ENCODE measurements at places on chromosomes 3 and 15. TPM values are rescaled to one million over a fixed set of nuclear protein-coding genes. Genes with fewer than 3 reads are reported as not detected.

GRCh38 chr15:23566071-23566554 lies 639 bp downstream of the MKRN3 start:
- DNase-seq: no peak

GRCh38 chr3:42683875-42684598 lies 1.3 kb upstream of the KLHL40 start:
- no peak for DNase-seq

DNA sequence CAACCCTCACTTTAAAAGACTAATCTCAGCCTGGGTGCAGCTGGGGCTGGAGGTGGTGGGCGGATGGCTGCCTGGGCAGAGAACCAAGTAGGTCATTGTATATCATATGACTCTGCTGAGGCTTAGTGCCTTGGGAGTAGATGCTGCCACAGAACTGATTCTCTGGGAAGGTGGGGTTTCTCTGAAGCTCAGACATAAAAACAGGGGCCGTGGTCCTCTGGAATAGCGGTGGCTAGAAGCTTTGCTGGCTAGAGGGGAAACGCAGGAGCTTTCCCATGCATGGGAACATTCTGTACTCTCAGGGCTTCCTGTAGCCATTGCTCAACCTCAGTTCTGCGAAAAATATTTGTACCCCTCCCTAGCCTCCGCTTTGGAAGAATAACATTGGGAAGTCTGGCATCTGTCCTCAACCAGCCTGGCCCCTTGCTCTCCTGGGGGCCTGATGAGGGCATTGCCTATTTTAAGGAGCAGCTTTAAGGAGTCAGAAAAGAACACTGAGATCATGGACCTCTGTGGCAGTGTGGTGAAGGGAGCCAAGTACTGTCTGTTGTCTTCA lies 14.7 kb downstream of the TIMP4 start:
- no peak for DNase-seq

Gene SYNPR
- polyA plus RNA-seq: 0.12 TPM

DNA sequence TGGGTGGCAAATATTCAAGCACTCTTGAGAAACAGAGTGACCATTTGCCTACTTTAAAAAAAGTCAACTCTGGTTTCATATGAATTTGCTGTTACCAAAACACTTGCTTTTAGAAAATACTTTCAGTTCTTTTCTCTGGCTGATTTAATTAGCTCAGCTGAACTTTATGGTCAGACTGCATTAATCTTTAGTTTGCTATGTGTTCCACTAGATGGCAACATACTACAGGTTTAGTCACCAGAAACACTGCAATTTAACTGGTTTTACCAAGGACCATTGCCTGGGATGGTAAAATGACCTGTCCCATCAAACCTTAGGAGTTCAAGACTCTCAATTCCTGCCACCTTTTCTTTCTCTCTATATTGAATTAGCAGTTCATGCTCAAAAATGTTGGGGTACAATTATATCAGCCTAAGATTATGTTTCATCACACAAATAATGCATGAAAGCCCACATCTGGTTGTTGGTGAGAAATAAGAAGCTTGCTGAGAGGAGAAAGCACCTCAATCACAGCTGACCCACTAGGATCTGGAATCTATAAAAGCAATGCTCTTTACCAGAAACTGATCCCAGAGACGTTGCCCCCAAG lies 14.2 kb downstream of the EIF4E3 start:
- DNase-seq: no peak

GRCh38 chr3:54720604-54721003 lies 207.3 kb downstream of the LRTM1 start:
- DNase-seq: no peak

- no peak for DNase-seq
Observed at GRCh38 chr15:50893976-50894375, 14.5 kb upstream of the AP4E1 start.

- no peak for DNase-seq
Observed at GRCh38 chr3:42019144-42019952, 57.4 kb upstream of the ULK4 start.

DNA sequence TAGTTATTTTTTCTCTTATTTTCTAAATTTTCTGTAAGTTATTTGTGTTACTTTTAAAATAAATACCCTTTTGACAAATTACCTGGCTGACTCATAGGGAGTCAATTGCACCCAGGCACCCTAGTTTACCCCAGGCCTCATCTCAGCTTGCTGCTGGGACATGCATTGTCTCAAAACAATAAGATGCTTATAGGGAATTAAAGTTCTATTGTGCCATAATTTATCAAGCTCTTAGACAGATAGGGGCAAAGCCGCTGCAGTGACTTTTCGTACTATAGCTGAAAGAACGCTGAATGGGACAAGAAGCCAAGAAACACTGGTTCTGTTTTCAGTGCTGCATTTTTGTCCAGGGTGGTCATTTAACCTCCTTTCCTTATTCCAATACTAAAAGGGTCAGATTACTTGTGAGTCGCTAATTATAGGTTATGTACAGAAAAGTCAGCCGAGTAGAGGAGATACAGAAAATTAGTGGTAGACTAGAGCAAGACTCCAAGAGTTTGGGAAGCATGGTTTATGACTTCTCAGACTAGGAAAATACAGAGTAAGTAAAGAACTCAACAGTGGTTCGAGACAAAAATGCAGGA lies 50.3 kb downstream of the EXD1 start:
- no peak for DNase-seq

DNA sequence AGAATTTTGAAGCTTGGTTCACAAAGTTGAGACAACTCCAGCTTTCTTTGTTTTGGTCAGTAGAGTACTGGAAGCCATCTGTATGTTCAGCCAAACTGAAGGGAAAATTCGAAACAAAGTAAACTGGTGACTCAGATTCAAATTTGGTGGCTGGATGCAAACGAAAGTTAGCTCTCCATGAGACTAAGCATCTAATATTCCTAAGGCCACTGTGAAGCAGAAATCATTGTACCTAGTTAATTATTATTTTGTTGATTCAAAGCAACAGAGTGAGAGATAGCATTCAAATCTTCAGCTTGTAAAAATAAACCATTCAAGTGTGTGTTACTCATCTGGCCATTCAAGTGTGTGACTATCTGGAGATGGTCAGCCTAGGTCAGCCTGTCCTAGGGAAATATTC lies 42.1 kb downstream of the NR2F2 start:
- DNase-seq: no peak

GRCh38 chr3:175512700-175513099 lies 653.6 kb downstream of the NAALADL2 start:
- DNase-seq: no peak

- DNase-seq: no peak
Observed at GRCh38 chr3:45871780-45872179, 14.6 kb upstream of the CCR9 start.

- no peak for DNase-seq
Observed at GRCh38 chr15:78879517-78880241, 7.0 kb downstream of the MORF4L1 start.

DNA sequence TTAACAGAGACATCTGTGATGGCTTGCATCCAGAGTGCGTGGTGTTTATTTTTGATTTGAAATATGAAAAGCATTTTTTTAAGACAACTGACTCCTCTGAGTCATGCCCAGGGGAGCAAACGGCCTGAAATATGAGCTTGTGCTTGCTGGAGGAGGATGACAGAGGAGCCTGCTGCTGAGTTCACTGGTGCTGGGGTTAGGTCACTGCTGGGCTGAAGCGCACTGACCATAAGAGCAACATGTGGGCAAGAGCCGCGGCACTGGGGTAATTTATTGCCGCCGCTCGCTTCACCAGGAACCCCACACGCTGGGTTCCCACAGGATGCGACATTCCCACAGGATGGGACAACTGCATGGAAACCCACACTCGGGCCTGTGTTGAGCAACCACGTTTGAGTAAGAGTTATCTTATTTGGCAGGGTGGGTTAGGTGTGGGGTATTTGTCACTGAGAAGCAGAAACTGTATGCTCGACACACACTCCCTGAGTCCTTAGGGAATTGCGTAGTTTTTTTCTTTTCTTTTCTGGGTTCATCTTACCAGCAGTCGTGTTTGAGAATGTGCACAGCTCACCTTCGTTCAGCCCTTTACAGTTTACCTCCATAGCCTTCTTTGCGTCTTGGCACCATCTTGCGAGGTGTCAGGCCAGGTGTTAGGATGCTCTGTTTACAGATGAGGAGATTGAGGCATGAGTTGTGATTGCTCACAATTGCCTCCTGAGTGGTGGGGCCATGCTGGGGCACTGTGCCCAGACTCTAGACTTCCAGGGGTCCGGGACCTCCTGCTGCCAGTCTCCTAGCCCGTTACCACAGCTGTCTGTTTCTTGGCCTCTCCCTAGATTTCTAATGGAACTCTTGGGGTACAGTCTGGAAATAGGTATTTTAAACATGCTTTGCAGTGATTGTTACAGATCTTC lies 60.4 kb downstream of the SMAD3 start:
- no peak for DNase-seq

Gene SLC22A13
- 1.7 TPM for polyA plus RNA-seq
